ENCODE measurements at places on chromosomes 16 and 17.
A peak's percentile ranks its signal among the peaks of the same experiment; 100 is the strongest.

DNA sequence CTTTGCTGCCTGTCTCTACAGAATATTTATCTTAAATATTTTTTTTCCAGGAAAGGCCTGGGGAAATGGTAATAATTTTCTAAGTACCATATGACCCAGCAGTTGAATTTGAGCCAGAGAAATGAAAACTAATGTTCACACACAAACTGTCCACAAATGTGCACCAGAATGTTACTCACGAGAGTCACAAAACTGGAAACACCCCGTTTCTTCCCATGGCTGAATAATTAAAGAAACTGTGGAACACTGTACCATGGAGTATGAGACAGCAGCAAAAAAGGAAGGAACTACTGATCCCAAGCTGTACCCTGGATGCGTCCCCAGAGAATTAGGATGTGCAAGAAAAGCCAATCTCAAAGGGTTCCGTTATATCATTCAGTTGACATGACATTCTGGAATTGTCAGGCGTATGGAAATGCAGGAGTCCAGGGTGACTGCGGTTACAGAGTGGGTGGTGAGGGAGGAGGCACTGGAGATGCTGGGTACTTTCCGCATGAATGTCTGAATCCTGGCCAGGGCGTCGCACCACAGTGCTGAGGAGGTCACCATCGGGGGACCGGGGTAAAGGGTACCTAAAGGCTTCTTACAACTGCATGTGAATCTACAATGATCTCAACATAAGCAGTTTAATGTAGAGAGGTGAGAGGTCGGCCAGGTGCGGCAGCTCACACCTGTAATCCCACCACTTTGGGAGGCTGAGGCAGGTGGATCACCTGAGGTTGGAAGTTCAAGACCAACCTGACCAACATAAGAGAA, 34.5 kb downstream of the USP22 start:
- no peak for DNase-seq

GRCh38 chr17:68248199-68248825, 469 bp downstream of the AMZ2 start:
- DNase-seq = peak; percentile 73

GRCh38 chr16:19284207-19284606, 1.3 kb upstream of the CLEC19A start:
- no peak for DNase-seq

GRCh38 chr17:78255029-78255656, 23.7 kb downstream of the TMEM235 start:
- no peak for DNase-seq

- DNase-seq = peak; percentile 71
Measured at GRCh38 chr16:22370038-22370820, 4.2 kb downstream of the CDR2 start.

DNA sequence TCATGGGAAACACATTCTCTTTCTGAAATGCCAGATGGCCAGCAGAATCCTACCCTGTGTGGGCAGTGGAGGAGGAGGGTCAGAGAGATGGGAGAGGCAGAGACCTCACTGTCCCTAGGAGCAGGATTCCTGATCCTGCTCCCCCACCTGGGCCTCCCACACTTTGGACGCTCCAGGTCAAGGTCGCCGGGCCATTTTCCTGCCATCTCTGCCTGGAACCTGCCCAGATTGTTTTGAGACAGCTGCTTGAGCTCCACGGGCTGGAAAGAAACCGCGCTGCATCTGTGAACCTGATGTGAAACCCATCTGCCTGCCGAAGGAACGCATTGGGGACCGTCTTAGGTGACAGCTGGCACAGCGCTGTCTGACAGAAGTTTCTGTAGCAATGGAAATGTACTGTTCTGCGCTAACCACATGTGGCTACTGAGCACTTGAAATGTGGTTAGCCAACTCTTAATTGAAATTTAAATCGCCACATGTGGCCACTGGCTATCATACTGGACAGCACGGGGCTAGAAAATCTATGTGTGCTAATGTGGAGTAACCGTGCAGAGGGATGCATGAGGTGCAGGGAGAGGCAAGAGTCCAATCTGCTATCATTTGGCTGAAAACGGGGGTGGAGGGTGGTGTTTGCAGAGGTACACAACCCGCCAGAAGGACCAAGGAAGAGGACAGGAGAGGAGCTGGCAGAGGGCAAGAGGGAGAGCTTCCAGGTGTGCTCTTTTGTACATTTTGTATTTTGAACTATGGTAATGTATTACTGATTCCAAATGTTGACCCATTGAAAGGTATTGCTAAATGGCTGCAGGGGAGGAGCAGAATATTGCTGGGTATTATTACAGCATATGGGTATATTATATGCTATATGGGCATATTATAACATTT, 15.4 kb upstream of the NUBP1 start:
- DNase-seq = no peak

GRCh38 chr16:11640987-11641817, 27.1 kb upstream of the SNN start:
- DNase-seq = peak; percentile 33

DNA sequence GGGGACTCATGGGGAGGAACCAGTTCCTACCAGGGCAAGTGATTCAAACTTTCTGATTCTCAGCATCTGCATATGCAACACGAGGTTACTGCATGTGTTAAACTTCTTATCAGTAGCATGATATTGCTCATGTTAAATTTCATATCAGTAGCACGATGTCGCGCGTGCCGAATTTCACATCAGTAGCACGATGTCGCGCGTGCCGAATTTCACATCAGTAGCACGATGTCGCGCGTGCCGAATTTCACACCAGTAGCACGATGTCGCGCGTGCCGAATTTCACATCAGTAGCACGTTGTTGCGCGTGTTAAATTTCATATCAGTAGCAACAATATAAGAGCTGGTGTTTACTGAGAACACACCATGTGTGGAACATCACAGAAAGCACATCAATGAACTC, 221.6 kb downstream of the GSG1L start:
- no peak for DNase-seq

DNA sequence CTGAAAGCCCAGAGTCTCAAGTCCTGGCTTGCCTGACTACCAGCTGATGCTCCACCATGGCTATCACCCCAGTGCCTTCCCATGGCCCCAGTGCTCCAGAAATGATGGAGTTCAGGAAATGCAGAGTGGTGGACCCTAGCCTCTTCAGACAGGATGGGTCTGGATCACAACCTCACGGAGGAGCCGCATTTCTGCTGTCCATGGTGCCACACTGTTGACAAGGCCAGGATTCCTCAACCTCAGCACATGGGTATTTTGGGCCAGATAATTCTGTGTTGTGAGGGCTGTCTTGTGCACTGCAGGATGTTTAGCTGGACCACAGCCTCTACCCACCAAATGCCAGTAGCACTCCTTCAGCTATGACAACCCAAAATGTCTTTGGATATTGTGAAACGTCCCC, 6.7 kb upstream of the CRHR1 start:
- no peak for DNase-seq

DNA sequence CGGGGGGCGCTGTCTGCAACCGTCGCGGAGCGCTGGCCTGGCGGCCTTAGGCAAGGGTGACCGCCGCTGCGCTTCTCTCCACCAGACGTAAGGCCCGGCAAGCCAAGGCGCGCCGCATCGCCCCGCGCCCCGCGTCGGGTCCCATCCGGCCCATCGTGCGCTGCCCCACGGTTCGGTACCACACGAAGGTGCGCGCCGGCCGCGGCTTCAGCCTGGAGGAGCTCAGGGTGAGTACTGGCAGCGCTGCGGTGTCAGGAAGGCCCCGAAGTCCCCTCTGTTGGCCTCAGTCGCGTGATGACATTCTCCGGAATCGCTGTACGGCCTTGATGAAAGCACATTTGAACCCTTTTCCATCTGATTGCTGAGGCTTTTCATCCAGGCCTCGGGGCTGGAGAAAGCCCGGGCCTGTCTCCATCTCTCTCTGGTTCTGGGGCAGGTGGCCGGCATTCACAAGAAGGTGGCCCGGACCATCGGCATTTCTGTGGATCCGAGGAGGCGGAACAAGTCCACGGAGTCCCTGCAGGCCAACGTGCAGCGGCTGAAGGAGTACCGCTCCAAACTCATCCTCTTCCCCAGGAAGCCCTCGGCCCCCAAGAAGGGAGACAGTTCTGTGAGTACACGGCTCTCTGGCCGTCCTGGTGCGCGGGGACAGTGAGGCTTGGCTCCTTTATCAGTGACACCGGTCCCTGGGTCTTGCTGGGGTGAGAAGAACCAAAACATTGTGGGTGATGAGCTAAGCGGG, 831 bp downstream of the RPL13 start:
- no peak for DNase-seq

- peak; percentile 34 for DNase-seq
Measured at GRCh38 chr16:65728167-65728566, 606.3 kb upstream of the CDH11 start.

DNA sequence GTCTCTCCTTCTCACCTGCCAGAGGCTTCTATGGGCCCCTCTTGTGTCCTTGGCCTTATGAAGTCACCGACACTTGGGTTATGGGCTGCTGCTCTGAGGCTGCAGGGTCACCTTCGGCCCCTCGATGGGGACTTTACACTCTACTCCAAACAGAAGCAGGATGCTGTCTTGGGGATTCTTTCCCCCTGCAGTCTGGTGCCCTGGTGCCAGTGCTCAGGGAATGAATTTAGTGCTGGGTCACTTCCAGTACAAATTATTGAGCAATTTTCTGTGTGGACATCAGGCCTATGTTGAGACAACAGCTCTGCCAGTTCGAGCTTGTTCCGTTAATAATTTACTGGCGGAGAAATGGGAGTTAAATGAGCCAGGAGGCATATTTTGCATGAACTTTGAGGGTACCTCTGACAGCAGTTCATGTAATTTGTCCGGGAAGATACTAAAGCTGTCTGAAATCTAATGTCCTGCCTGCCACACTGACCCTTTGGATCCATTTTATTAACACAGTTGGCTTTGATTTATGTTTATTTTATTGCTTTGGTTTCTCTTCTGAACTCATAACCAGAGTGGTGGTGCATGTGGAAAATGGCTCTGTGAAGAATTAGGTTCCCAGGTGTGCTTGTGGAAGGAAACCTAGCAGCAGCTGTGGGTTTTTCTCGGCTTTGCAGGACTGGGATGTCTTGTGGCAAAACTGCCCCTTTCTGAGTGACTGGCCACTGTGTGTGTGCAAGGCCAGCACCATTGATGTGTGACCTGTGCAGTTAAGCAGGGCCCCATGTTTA, 34.1 kb upstream of the DHX8 start:
- no peak for DNase-seq

GRCh38 chr16:25897702-25898101, 205.9 kb downstream of the HS3ST4 start:
- no peak for DNase-seq

DNA sequence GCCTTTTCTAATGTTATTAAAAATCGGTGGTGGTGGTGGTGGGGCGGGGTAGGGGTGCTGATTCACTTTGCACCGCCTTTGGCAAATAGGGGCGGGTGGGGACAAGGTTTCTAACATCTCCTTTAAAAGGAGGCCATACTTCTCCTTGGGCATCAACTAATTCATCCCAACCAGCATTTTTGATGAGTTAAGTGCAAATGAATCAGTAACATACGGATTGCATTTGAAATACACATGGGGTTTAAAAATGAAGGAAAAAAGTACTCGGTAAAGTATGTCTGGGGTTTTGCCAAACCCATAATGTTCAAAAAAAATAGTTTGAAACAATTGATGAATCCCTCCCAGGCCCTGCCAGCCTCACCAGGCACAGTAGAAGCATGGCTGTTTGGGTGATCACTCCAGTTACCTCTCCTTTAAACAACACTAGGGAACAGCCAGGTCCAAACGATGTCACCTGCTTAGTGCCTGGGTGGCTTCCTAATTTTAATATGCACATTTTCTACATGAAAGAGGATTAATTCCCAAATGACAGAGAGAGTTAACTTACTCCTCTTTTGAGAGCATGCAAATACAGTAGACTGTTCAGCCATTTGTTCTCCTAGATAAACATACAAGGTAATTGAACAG, 107.2 kb downstream of the ANKFN1 start:
- DNase-seq = no peak

GRCh38 chr17:50270435-50271362, 3.6 kb upstream of the TMEM92 start:
- DNase-seq = peak; percentile 71

- DNase-seq = no peak
Measured at GRCh38 chr16:57273359-57273758, 11.1 kb downstream of the PLLP start.

- no peak for DNase-seq
Measured at GRCh38 chr16:1908983-1909382, 9.2 kb downstream of the HS3ST6 start.

GRCh38 chr16:87392821-87393679, 914 bp downstream of the MAP1LC3B start:
- DNase-seq = peak; percentile 65

GRCh38 chr16:11020388-11020787, 76.0 kb downstream of the CLEC16A start:
- DNase-seq = no peak

GRCh38 chr16:53482123-53482522, 20.9 kb downstream of the AKTIP start:
- no peak for DNase-seq

DNA sequence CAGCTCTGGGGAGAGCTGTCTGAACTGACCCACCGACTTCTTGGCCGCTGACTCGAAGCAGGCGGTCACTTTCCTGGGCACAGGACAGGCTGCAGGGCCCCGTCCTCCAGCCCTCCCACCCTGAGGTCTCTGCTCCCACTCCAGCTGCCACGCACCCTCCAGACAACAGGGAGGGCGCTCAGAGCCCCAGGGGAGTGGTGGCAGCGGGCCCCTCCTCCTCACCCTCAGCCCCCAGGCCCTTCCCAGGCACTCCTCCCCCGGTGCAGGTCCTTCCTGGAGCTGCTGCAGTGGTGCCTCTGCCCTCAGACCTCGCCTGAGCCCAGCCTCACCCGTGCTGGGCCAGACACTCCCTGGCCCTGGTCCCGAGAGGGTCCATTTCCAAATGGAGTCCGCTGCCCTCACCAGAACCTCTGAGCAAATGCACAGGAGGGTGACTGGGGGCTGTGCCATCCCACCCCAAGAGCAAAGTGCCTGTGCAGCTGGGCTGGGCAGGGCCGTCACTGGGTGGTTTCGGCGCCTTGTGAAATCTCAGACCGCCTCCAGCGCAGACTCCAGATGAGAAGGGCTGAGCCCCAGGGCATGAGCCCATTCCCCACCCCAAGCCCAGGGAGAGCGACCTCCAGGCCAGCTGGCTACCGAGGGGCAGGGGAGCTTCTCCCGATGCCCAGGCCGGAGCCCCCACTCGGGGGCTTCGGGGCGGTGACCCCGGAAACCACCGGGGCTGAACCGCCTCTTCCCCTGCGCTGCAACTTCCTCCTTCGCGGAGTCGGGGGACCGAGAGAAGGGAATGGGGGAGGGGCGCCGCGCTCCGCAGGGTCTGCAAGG, 717 bp downstream of the CYBA start:
- DNase-seq = peak; percentile 40

GRCh38 chr17:59829217-59830006, 63.3 kb downstream of the TUBD1 start:
- DNase-seq = no peak

GRCh38 chr17:12640364-12640763, 25.3 kb upstream of the MYOCD start:
- DNase-seq = no peak

DNA sequence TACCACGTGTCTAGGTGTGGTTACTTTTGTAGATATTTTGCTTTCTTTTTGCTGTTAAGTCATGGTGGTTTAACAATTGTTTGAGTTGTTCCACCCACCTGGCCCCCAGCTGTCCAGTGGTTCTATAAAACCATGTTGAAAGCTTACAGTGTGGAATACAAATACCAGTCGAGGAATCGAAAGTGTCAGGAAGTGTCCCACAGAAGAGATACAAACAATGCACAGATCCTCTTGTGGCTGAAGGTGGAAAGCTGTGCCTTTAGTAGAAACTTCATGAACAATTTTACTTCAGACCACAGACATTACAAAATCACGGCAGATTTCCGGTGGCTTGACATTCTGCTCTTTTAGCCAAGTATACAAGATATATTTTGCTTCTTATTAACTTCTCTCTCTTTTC, 782.4 kb upstream of the SOX9 start:
- no peak for DNase-seq

GRCh38 chr17:75499313-75500022, 15.9 kb downstream of the CASKIN2 start:
- DNase-seq = no peak
